ENCODE measurements at places on chromosomes 1 and 21.

- no peak for DNase-seq
Measured at GRCh38 chr1:156226782-156227181, 14.0 kb downstream of the PMF1 start.

DNA sequence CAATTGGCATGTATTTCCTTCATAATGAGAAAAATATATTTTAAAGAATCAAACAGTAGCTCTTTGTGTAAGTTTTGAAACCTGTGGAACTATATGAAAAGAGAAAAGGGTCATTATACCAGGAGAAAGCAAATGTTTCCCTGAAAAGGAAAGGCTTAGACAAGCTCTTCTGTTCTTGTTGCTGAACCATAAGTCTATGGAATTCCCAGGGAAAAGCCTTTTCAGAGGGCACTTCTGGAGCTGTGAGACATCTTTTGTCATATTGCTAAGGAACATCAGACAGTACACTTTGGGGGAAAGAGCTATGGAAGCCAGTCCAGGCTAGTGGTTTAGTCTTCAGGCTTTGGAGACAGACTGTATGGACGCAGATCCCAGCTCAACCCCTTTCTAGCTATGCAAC, 12.1 kb upstream of the SHCBP1L start:
- no peak for DNase-seq

DNA sequence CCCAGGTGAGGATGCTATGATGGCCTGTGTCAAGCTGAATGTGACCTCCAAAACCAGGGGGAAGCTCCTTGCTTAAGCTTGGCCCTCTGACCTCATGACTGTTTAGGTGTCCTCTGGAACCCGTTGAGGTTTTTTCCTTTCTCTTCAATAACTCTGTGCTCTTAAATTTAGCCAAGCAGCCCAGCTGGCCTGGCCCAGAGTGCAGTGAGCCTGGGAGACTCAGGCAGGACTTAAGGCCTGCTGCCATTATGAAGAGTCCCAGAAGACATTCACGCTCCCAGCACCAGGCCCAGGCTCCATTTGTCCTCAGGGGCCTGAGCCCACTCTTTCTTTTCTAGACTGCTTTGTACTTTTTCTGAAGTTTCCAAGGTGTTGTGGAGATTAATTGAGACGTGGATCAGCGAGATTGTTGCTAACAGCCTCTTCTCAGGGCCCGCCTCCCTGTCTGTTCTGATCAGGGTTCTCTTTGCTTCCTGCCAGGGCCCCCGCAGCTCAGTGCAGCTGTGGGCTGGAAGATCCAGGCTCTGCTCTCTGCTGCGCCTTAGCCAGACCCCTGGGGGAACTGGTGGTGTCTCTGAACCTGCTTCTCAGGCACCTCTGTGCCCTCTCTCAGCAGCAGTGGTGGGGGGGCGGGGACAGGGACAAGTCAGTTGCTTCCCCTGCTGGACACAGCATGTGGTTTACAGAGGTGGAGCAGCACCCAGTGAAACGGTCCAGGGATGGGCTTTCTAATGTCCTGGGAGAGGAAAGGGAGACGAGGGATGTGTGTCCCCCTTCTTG, 124.2 kb downstream of the GRIK3 start:
- no peak for DNase-seq

- peak; percentile 99 for DNase-seq
Measured at GRCh38 chr1:198776602-198777029, 137.8 kb downstream of the PTPRC start.

GRCh38 chr1:150464422-150464826, 22.8 kb upstream of the TARS2 start:
- DNase-seq = peak; percentile 72

- DNase-seq = no peak
Measured at GRCh38 chr1:159869173-159869572, 6.7 kb upstream of the VSIG8 start.

DNA sequence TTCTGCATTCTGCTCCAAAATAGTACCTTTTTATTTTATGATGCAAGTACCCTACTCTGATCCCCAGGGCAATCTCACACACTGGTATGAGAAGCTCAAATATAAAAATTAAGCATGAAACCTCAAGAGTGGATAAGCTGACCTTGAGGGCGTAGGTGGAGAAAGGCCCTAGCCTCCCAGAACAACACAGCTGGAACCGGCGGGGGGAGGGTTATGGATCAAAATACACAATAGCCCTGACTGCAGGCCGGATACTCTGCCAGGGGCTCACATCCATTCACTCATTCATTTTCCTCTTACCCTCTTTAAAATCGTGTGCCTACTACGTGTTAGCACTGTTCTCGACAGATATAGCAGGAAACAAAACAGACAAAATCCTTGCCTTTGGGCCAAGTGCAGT, 32.8 kb upstream of the ECE1 start:
- peak; percentile 58 for DNase-seq

- DNase-seq = no peak
Measured at GRCh38 chr1:23397908-23398307, 26.6 kb downstream of the TCEA3 start.

DNA sequence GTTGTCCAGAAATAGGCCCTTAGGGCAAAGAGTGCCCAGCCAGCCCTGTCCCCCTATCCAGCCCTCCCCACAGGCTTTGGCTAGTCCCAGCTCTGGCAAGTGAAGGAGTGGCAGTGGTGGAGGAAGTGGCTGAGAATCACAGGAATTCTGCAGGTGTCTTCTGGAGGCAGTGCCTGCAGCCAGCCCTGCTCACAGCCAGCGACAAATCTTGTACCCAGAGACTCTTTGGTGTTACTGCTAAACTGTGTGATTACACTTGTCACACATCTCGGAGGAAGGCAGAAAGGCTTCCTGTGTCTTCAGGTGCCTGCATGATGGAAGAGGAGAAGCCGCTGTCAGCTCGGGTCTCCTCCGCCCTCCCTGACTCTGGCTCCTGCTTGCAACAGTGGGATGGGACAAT, 71.6 kb upstream of the GRIK3 start:
- DNase-seq = no peak

DNA sequence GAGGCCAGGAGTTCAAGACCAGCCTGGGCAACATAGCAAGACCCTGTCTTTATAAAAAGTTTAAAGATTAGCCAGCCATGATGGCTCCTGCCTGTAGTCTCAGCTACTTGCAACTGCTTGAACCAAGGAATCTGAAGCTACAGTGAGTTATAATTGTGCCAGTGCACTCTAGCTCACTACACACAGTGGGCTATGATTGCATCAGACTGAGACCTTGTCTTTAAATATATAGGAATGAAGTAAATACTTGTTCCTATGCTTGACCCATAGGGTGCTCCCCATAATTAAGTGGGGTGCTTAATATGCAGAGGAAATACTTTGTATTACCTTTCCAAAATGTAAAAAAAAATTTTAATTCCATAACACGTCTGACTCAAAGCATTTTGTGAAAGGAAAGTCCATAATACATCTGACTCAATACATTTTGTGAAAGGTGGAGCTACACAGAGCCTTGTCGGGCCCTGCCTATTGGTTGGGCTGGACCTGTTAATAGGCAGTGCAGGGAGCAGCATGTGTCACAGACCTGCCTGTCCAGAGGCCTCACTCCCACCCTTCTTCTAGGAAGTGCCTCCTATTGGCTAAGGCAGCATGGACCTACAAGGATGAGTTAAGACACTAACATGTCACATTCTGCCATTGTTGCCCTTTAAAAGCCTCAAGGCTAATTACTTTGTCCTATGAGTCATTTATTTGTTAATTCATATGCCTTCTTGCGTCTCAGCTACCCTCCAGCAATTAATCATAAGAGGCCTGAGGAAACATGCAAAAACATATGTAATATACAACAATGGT, 33.6 kb downstream of the CD58 start:
- no peak for DNase-seq

DNA sequence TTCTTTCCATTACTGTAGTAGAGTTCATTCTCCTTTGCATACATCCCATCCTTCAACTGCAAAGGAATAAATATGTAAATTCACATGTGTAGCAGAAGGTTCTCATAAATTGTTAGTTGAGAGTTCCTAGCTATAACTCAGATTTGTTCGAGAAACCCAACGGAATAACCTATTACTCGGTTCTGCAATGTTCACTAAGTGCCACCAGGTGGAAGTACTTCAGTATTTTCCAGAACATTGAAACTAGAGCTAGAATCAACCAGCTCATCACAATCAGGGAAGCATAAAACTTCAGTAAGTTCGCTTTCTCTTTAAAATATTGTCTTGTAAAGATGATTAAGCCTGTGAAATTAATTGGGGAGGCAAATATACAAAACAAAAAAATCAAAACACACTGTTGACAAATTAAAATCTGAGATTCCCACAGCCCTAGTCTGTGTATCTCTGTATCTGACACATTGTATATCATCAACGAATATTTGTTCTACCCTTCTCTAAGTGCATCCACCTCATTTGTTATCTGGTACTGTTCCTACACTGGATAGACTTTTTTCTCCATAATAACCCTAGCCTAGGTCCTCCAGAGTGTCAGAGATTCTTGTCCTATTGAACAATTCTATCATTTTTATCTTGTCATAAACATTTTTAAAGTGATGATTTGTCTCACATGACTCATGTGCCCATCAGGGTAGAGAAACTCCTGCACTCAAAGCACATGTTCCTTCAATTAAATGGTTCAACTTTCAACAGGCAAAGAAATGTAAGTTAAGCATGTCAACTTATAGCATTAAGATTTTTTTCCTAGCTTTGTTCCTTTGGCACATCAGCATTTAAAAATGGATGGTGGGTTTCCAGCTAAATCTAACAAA, 31.9 kb downstream of the MROH9 start:
- DNase-seq = peak; percentile 30

DNA sequence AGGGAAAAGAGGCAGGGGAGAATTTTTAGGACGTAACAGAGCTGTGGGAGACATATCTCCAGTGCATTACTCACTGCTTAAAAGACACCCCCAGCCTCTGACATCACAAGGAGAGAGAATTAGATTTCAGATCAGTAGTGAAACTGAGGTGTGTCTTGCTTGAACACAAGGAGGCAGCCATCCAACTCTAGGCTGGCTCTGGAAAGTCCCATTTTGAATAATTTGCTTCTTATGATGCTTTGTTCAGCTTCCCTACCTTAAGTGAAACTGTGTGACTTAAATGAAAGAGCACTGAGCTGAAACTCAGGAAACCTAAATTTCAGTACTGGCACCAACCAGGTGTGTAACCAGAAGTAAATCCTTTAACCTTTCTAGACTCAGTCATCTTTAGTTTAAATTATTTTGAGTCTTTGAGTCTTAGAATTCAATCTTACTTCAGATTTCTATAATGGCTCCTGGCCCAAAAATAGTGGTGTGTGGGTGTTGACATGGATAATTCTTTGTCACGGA, 251.6 kb upstream of the SGIP1 start:
- DNase-seq = no peak

DNA sequence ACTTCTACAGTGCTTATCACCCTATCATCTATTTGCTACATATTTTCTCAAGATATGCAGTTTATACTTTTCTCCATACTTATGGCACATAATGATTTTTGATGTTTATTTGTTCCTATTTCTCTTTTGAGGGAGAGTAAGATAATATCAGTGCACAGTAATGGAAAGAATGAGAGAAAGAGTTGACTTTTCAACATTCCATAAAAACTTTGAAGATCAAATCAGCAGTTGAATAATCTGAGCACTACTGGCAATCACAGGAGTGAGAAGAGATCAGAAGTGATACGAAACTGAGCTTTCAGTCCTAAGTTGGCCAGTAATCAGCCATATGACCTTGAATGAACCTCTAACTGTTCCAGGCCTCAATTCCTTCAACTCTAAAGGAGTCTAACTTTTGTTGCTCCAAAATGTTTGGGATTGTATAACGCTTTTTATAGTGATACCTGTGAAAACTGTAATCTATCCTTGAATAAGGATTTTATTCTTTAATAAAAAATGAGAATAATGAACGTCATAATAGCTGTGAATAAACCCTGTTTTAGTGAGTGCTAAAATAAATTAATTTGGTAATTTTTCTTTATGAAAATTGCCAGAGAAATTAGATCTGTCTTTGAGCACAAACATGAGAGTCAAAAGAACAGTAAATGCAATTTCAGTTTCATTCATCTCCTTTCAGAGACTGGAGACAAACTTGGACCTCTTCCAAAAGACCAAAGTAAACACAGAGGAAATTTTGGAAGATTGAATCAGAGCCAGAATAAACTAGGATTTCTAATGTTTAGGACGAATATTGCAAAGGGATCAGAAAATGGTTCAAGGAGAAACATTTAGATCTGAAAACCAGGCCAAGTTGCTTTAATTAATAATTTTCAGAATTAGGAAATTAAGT, 309.9 kb downstream of the ADGRL2 start:
- no peak for DNase-seq

DNA sequence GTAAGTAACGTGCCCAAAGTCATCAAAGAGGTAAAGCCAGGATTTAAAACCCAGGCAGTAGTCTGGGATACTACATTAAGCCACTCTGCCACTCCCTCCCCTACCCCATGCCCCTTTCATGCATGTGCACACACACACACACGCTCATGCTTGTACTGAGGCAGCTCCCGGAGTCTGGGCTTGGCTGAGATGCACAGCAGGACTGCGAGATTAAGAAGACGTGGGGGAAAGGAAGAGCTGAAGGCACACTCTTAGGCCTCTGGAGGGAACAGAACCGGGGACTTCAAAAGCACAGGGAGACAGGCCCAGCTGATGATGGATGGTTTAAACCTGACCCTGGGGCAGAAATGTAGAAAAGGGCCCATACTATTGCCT, 98.3 kb downstream of the GLIS1 start:
- no peak for DNase-seq

DNA sequence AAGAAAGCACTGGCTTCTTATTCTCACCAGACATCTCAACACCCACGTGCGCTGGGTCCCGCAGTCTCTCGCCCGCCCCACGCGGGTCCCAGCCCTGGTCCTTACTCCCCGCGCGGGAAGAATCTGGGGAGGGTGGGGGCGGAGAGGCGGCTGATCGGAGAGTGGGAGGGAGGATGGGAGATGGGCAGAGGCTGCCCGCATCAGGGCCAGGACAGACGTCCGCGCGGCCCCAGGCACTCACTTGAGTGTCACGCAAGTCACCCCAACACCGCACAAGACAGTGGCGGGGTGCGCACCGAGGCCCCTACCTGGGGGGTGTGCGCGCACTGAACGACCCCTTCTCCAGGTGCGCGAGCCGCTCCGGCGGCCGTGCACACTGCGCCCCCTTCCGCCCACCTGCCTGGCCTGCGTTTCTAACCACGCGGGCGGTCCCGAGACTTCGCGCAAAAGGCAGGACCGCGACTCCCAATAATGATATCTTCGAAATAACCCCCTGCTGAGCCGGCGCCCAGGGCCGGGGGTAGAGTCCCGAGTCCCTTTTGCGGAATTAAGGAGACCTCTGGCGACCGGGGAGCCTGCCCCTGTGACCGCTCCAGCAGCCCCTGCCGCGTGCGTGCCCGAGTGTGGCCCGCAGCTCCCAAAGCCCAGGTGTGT, 6.0 kb upstream of the SIM2 start:
- no peak for DNase-seq

DNA sequence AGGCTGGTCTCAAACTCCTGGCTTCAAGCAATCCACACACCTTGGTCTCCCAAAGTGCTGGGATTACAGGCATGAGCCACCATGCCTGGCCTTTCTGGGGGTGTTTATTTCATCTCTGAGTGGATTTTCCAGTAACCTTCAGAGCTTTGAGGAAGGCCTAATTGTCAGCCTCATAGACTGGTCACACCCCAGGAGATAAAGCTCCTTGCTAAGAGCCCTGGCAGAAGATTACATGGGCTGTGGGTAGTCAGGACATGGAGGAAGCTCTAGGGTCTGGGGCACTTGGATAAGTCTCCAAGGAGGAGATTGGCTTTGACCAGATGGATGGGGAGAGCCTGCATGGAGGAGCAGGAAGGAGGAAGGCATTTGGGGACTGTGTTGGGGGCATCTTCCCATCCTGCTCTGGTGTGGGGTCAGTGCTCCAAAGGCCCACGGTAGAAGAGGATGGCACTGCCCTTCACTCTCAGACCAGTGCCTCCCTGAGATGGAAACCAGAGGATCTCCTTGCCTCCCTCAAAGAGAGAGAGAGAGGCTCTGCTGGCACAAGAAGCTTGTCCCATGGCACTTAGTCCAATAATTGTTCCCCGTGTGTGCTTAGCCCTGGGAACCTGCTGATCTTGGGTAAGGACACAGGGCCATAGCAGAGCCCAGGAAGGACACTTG, 14.7 kb upstream of the GSTM4 start:
- DNase-seq = no peak
